T-cell (primary cell): ENCODE measurements at places on chromosomes 3 and 15.

DNA sequence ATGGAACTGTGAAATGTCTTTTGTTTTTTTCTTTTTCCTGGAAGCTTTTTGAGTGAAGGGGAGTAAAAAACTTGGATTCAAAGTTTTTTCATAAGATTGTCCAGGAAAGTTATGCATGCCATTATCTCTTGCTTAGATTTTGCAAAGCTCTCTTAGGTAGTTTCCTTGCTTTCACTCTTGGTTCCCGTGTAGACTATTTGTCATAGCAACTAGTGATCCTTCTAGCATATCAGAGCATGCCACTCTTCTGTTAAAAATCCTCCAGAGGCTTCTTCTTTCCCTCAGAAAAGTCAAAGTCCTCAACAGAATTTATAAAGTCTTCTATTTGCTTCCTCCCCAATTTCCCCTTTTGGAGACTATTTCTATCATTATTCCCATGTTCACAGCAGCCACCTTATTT is 21.1 kb downstream of the GTF2E1 start:
- no peak for DNase-seq

DNA sequence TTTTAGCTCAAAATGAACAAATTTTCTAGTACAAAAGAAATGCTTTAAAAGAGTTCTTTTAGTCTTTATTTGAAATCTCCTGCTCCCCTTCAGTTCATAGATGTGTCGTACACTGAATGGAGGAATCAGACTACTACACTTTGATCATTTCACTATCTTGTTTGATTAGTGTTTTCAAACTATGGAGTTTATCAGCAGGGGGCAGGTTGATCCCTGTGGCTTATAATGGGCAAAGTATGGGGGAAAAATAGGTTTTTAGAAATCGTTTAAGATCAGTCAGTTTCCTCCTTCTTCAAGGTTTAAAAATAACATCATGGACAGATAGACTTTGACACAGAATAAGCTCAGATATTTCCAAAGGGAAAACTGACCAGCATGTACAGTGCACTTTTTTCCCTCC is 701.7 kb downstream of the CADM2 start:
- DNase-seq = no peak

DNA sequence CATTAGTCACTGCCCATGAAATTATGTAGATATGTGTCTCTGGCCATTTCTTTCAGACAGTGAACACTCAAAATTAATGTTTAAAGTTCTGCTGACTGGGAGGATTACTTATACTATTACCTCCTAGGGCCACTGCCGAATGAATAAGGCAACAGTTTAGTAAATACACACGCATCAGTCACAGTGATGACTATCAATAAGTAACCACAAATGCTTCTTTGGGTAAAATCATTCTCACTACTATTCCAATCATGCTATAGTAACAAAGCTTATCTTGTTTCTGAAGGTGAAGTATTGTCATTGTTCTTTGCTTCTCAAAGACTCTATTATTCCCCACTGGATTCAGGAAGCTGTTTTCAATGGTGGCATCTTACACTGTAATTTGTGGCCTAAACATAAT is 478.8 kb downstream of the EPHA3 start:
- DNase-seq = no peak

- DNase-seq = no peak
Observed at GRCh38 chr15:60773901-60774300, 295.0 kb upstream of the ICE2 start.

GRCh38 chr3:65732051-65732935 is 306.4 kb downstream of the MAGI1 start:
- no peak for DNase-seq

DNA sequence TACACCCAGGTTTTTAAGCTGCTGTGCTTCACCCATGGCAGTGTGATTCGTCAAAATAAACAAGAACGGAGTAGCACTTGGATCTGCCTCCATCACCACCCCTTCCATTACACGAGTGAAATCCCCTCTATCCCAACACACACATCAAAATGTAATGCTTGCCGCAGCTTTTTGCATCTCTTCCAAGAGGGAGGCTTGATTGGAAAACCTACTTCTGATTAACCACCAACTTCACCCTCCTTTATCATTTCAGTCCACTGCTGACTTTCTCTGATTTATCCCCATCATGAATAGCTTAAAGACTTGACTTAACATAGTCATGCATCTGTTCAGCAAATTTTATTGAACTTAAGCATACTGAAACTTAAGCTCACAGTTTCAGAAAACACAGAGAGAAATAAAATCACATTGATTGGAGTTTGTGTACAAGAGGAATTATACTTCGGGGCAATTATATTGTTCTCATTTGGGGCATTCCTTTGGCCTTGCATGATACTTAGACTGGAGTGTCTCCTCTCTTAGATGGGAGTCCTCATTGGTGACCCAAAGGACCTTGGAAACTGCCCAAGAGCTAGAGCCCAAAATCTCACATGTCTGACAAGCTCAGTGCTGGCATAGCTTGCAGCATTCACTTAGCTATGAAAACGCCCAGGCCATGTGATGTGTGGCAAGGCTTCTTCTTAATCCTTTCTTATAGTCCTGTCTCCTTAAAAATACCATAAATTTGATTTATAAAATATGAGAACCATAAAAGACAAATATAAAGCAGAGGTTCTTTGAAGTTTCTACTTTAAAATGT is 124.3 kb upstream of the UMPS start:
- DNase-seq = no peak

DNA sequence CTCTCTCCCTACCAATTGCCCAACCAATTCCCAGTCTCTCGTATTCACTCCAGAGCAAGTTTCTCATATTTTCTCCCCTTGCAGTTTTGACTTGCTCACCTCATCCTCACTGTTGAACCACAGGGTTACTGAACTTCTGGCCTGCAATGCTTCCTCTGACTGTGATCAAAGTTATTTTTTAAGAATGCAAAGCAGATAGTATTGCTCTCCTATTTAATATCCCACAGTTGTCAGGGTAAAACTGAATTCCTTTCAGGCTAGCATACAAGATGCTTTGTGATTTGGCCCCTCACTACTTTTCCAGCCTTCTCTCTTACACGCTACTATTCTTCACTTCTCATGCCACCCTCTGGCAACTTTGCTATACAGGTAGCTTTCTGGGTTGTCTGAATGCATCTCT is 80.9 kb downstream of the LRRFIP2 start:
- DNase-seq = no peak

DNA sequence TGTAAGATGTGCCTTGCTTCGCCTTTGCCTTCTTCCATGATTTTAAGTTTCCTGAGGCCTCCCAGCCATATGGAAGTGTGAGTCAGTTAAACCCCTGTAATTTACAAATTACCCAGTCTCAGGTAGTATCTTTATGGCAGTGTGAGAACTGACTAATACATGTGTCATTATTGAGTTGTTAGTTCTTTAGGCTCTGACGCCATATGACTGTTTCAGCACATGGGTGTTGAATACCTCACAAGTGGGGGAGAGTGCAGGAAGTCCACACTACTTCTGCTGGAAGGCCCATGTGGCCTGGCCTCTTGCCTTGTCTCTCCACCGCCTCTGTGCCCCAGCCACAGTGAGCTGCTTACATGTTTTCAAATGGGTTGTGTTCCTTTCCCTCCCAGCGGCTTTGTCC is 28.5 kb downstream of the MFSD1 start:
- no peak for DNase-seq

DNA sequence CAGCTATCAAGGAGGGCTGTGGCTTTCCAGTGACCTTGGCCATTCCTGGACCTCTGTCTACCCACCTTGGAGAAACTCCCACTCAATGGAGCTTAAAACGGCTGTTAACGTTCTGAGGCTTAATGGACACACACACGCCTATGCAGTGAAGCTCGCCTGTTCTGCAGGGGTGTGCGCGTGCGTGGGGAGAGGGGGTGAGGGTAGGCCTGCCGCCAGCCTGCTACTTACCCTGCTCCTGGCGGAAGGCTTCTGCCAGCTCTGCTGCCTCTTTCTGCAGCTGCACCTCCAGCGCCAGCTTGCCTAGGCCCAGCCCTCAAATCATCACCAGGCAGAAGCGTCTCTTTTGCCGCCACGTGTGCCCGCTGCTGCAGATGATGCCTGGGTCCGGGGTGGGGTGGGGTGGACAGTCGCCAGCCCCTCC is 23.2 kb upstream of the PARL start:
- DNase-seq = no peak

- DNase-seq = no peak
Observed at GRCh38 chr15:49085696-49086459, 39.6 kb upstream of the SECISBP2L start.

- no peak for DNase-seq
Observed at GRCh38 chr3:150901793-150902192, 3.4 kb downstream of the MINDY4B start.

GRCh38 chr15:76840830-76841460 is 64.2 kb downstream of the SCAPER start:
- DNase-seq = no peak

- no peak for DNase-seq
Observed at GRCh38 chr3:123028233-123028828, 768 bp upstream of the SEMA5B start.

DNA sequence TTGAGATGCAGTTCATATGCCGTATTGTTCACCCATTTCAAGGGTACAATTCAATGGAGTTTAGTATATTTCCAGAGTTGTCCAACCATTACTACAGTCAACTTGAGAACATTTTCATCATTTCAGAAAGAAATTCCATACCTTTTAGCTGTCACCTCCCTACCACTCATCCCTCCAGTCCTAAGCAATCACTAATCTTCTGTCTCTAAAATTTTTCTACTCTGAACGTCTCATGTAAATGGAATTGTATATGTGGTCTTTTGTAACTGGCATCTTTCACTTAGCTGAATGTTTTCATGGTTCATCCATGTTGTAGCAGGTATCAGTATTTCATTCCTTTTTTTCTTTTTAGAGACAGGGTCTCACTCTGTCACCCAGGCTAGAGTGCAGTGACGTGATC is 51.1 kb downstream of the CMTM7 start:
- DNase-seq = no peak

DNA sequence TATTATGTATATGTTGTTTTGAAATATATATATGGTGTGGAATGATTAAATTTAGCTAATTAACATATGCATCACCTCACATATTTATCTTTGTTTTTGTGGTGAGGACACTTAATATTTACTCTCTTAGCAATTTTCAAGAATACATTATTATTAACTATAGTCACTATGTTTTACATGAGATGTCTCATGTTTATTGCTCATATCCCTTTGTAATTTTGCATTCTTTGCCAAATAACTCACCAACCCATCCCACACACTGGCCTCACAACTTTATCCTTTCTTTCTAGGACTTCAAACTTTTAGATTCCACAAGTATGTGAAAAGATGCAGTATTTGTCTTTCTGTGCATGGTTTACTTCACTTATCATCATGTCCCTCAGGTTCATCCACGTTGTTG is 950.2 kb upstream of the CADM2 start:
- no peak for DNase-seq

DNA sequence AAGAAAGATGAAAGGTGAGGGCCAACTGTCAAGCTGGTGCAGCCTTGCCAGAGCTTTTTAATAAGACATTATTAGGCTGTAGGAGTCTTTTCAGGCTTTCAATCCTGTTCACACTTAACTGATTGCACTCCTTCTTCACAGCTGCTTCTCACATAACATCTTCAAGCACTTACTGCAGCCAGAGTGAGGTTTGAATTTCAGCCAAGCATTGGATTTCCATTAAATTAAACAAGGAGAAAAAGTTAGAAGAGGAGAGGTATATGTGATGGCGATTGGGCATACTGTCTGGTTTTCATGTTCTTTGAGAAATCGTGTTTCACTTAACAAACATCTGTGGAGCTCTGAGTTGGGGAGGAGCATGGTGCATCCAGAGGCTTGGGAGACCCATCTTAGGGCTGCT is 392.8 kb upstream of the LRRC3B start:
- no peak for DNase-seq

DNA sequence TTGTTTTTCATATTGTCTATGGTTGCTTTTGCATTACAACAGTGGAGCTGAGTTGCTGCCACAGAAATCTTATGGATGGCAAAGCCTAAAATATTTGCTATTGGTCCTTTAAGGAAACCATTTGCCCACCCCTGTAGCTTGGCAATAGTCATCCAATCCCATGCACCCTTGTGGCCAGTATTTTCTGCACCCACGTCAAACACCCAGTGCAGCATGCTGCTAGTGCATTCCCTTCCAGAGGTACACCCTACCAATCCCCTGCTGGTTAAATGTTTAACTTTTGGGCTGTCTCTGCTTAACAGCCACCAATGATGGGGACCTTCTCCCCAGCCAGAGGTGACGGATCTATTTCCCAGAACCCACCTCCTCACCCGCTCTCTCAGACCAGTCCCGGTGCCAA is 23.8 kb upstream of the SLC6A11 start:
- no peak for DNase-seq

- no peak for DNase-seq
Observed at GRCh38 chr3:107772016-107772415, 249.3 kb downstream of the BBX start.

GRCh38 chr3:186124592-186124991 is 15.7 kb upstream of the ETV5 start:
- no peak for DNase-seq

GRCh38 chr15:61186905-61187741 is 42.0 kb downstream of the RORA start:
- DNase-seq = no peak

- DNase-seq = no peak
Observed at GRCh38 chr3:13479332-13479581, 849 bp upstream of the HDAC11 start.

DNA sequence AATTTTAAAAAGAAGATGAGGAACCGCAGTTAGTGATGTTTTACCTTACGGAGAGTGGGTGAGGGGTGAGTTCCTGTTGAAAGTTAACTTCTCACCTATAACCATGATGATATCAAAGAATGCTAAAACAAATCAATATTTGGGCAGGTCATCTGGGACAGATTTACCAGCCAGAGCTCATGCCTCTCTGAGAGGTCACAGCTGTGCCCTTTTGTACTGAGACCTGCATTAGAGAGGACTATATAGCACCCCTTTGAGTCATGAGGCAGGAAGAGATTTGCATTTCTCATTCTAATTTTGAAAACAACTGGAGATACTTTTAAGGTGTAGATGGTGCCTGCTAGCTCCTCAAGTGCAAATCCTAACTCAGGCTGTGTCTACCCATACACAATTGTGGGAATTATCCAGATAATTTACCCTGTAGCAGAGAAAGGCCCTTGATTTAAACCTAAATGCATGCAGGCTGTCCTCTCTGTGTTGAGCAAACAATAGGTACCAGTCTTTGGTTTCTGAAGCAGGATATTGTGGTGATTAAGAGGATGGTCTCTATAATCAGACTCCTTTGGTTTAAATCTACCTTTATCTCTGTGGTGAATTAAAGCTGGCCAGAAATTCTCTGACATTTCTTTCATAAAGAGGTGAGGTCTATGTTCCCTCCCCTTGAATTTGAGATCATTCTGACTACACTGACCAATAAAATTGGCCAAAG is 5.8 kb upstream of the TM4SF4 start:
- no peak for DNase-seq

DNA sequence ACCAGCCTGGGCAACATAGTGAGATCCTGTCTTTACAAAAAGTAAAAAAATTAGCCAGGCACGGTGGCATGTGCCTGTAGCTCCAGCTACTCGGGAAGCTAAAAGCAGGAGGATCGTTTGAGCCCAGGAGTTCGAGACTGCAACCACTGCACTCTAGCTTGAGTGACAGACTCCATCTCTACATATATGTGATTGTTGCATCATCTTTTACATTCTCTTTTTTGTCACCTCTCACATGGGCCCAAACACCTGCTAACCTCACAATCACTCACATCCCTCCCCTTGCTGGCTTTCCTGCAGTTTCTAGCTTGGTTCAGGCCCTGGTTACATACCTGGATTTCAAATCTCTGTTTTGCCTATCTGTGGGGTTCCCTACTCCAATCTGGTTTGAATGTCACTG is 19.4 kb downstream of the MYLK start:
- no peak for DNase-seq

GRCh38 chr3:97655971-97656370 is 108.6 kb upstream of the ARL6 start:
- no peak for DNase-seq
